NCI-H446 (cell line): ENCODE measurements at places on chromosomes 3 and 15.

DNA sequence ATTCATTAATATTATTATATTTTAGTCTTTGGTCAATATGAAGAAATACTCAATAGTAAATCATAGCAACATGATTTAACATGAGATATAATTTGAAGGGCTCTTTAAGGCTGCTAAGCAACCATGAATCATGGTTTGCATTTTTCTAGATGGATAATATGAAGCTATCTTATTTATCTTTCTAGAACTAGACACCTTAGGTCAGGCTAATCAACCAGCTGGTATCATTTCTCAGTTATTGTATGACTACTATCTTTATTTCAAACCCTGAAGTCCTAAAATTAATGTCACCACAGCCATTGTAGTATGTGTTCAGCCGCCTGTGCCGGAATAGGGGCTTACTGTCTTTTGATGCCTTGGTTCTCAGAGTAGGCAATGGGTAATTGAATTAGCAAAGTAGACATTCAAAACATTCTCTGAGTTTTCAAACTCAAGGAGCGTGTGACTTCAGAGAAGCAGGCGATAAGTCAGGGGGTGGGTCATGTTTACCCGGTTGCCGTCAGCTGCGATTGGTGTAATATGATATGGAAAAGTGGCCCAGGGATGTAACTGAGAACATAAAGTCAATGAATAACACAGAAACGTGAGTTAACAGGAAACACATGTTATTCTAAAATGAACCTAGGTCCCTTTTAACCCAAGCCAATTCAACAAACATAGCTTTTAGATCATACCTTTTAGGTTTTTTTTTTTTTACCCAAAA, 93.4 kb upstream of the CTDSPL start:
- no peak for DNase-seq

- no peak for DNase-seq
Measured at GRCh38 chr15:80478075-80478474, 73.9 kb downstream of the ARNT2 start.

GRCh38 chr3:37132334-37132733, 42.0 kb downstream of the LRRFIP2 start:
- DNase-seq = no peak

DNA sequence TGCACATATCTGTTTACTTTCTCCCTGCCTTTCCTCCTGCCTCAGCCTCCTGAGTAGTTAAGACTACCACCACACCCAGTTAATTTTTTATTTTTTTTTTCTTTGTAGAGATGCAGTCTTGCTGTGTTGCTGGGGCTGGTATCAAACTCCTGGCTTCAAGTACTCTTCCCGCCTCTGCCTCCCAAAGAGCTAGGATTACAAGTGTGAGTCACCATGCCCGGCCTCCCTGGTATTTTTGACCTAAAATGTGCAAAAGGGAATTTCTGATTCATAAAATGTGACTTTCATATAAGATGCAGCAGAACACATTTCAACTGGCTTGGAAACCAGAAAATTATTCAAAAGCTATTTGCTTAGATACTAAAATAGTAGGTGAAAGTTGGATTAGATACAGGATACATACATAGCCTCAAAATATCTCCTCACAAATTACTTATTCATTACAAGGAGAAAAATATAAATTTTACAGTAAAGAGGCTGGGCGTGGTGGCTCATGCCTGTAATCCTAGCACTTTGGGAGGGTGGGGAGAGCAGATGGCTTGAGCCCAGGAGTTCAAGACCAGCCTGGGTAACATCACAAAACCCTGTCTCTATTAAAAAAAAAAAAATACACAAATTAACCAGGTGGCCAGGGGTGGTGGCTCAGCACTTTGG, 32.0 kb downstream of the MAP4 start:
- DNase-seq = no peak

DNA sequence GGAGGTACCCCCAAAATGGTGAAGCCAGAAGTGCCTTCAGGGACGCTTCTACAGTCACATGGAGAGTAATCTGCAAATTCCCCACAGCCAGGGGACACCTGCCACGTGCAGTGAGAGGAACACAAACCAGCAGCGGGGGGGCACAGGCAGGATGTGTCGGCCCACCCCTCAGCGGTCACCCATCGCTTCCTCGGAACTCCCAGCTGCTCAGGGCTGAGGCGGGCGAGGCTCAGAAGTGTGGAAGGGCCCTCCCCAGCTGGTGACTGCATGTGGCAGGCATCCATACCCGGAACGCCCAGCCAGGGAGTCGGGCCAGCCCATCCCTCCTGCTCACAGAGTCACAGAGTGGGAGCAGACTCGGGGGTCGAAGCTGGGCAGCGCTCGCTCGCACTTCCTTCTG, 63.7 kb downstream of the SLC12A8 start:
- DNase-seq = peak; percentile 77

GRCh38 chr3:168511428-168512014, 415.8 kb upstream of the GOLIM4 start:
- no peak for DNase-seq

GRCh38 chr3:156543043-156543555, 11.8 kb downstream of the SSR3 start:
- no peak for DNase-seq

DNA sequence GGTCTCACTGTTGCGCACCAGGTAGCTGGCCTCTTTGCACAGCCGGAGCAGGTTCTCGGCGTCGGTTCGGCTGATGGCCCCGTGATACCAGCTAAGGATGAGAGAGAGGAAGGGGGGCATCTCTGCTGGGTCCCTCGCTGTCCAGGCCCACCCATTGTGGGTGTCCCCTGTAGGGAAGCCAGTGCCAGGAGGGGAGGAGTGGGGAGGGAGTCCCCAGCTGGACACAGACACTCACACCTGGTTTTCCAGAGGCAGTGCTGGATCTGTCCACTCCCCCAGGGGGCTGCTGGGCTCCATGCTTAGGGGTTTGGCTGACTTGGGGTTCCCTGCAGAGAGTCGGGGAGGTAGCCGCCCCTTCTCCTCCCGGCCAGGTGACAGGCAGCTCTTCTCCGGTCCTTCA, 15.9 kb downstream of the SHF start:
- no peak for DNase-seq

GRCh38 chr15:89802231-89802928, 12.3 kb downstream of the ANPEP start:
- DNase-seq = no peak

DNA sequence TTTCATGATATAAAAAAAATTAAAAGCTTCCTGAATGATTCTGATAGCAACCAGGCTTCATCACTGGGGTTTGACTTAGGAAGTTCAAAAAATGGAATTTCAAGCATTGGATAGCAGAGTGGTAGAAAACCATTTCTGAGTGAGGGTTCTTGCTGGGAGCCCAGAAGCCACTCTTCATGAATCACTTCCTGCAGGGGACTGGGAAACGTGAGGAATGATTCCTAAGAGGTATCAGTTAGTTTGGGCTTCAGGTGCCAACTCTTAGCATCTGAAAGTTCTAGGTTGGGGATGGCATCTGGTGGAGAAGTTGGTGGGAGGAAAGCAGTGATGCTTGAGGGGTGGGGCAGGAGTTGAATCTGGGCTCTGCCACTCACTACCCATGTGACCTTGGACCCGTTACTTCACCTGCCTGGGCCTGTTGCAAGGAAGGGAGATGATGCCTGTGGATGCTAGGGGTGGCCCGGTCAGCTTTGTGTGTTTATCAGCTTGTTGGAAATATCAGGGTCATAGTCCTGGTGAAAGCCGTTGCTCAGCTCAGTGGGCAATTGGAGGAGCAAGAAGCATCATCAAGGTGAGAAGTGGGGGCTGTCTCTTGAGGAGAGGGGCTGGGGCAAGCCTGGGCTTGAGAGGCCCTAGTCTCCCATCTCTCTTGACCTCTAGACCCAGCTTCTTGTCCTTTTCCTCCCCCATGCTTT, 37.0 kb upstream of the TNFAIP8L3 start:
- DNase-seq = no peak

- DNase-seq = no peak
Measured at GRCh38 chr3:67598814-67599556, 55.4 kb downstream of the SUCLG2 start.

DNA sequence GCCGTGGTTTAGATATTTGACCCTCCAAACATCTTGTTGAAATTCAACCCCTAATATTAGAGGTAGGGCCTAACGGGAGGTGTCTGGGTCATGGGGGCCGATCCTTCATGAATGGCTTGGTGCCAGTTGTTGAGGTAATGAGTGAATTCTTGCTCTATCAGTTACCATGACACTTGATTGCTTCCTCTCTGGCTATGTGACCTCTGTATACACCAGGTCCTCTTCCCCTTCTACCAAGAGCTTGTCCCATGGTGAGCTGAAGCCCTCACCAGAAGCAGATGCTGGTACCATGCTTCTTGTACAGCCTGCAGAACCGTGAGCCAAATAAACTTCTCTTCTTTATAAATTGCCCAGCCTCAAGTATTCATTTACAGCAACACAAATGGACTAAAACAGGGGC, 41.8 kb upstream of the TIPARP start:
- DNase-seq = no peak
